ENCODE measurements at places on chromosomes 16 and 17. TPM values are rescaled to one million over a fixed set of nuclear protein-coding genes. Genes with fewer than 3 reads are reported as not detected.

TNP2 gene
- not detected for polyA plus RNA-seq

CLEC19A gene
- not detected for polyA plus RNA-seq

MTSS2 gene
- 231 TPM for polyA plus RNA-seq

PIK3R6 gene
- 0.24 TPM for polyA plus RNA-seq

C17orf50 gene
- polyA plus RNA-seq, result 0.68 TPM

CACNG1 gene
- polyA plus RNA-seq, result 1.1 TPM

FZD2 gene
- 6.1 TPM for polyA plus RNA-seq

KRTAP9-3 gene
- not detected for polyA plus RNA-seq

DNA sequence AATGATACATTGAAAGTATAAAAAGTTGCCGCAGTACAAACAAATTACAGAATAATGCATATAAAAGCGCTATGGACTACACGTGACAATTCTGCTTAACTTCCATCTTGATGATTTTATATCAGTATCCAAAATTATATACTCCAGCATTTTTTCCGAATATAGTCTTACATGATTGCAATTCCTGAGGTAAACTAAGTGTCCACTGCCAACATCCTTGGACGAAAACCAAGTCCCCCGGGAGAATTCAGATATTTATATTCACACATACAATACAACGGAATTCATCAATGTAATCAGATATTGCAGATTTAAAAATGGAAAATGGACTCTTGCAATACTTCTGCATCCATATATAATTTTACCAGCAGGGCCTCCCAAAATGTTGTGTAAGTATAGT, 8.9 kb upstream of the MYH11 start:
- DNase-seq, result no peak

DNA sequence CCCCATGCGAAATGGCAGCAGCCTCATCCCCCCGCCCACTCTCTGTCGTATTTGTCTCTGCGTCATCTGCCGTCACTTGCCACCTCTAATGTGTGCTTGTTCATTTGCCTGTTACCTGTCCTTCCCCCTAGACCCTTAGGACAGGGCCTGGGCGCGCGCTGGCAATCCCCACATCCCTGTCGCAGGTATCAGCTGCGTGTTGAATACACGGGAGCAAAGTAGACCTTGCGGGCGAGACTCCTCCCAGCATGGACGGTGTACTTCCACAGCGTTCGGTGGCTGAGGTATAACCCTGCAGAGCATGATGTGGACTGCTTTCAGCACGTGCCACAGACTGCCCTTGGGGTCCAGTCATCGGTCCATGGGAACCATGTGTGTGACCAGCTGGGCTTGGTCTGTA, 170.1 kb upstream of the CHMP6 start:
- DNase-seq, result no peak

- DNase-seq, result no peak
Measured at GRCh38 chr16:78784771-78785170, 685.3 kb downstream of the WWOX start.

DNA sequence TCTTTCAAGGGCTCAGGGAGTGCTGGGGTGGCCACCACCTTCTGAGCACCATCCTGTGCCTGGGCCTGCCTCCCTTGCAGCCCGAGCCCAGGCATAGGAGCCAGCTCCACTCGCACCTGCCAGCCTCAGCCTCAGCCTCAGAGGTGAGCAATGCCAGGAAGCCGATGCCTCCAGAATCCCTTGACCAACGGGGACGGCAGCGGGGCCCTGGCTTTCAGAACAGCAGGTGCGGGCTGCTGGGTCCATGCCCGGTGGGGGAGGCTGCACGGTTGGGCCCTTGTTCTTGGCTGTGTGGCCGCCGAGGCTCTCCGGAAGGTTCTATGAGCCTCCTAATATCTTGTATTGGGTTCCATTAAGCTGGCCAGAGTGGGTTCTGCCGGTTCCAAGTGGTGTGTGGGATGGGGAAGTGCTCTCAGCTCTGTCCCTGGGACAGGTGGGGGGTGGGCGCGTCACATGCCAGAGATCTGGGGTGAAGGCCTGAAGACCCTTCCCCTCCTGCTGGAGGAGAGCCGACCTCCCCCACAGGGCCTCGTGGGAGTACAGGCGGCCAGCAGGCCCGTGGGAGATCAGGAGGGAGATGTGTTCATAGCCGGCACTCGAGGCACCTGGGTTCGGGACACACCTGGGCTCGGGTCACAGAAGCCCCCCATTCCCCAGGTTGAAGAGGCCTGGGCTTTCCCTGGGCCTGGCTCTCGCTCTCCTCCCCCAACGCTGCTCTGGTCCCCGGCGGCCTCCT, 27.0 kb downstream of the NPTX1 start:
- no peak for DNase-seq

- DNase-seq, result no peak
Measured at GRCh38 chr17:12922120-12922519, 95.7 kb downstream of the ELAC2 start.

GRCh38 chr17:53527473-53527872, 295.3 kb upstream of the KIF2B start:
- DNase-seq, result no peak

DNA sequence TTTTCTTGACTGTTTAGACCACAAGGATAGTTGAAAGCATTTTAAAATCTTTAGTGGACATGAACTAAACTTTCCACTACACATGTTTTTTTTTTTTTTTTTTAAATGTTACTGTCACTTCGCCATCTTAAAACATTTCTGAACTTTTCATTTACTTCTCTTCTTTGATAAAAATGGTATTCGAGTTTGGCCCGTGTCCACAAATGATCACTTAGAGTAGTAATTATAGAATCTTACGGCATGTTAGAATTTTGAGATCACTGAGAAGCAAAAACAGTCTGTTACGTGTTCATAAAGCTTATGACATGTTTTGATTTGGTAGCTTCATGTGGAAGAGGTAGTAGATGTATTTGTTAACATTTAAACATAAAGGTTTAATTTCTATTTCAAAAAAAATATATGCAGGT, 1.1 kb downstream of the NSRP1 start:
- DNase-seq, result no peak

DNA sequence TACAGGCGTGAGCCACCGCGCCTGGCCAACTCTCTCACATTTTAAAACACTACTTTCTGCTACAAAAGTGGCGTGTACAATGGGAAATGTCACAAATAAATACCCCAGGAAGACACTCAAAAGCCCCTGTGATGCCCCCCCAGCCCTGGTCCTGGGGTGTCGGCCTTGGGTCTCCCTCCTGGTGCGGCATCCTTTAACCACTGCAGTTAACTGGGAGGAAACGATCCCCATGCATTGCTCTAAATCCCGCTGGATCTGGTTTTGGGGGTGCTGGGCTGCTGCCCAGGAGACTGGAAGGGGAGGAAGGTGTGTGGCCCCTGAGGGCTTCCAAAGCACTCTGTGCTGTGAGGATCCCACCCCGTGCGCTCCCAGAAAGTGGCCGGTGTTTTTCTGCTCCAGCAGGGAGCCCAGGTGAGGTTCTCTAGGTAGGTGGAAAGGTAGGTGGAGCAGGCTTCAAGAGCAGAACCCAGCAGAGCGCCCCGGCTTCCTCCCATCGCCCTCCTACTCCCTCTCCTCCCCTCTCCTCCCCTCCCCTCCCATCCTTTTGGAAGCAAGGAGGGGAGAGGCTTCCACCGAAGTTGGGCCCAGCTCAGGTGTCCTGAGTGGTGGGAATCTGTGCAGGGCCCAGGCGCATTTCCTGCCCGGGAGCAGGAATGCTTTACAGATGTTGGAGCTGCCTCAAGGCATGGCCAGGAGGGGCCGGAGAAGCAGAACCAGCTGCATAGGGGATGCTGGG, 363.3 kb downstream of the SEC14L1 start:
- DNase-seq, result no peak

GRCh38 chr16:1762196-1762878, 9.0 kb downstream of the NME3 start:
- DNase-seq, result no peak

DNA sequence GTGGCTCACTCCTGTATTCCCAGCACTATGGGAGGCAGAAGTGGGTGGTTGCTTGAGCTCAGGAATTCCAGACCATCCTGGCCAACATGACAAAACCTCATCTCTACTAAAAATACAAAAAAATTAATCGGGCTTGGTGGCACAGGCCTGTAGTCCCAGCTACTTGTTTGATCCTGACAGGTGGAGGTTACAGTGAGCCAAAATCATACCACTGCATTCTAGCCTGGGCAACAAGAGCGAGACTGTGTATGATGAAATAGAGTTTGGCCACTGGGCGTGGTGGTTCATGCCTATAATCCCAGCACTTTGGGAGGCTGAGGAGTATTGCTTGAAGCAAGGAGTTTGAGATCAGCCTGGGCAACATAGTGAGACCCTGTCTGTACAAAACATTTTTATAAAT, 173.3 kb downstream of the TANC2 start:
- no peak for DNase-seq

DNA sequence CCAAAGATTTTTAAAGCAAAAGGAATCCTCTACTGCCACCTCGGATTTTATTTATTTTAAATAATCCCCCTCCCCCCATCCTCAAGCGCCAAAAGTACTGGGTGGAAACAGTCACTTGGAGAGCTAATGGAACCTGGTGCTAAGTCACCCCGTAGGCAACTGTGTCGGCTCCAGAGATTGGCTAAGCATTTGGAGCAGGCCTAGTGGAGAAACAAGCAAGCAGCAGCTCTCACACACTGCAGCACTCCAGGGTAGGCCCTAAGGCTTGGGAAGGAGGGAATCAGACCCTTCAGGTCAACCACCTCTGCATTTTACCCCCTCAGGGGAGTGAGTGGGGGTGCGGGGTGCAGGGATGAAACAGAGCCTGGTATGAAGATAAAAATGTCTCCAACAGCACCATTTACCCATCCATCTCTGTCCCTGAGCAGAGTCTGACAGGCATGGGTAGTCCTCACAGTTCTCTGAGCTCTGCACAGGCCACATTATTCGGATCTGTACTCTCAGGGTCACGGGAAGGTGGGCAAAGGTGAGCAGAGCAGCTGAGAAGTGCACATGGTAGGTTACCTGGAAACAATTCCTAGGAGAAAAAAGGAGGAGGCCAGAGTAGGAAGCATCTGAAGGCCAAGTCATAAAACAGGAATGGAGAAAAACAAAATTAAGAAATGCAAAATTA, 27.2 kb upstream of the STAC2 start:
- DNase-seq, result no peak

DNA sequence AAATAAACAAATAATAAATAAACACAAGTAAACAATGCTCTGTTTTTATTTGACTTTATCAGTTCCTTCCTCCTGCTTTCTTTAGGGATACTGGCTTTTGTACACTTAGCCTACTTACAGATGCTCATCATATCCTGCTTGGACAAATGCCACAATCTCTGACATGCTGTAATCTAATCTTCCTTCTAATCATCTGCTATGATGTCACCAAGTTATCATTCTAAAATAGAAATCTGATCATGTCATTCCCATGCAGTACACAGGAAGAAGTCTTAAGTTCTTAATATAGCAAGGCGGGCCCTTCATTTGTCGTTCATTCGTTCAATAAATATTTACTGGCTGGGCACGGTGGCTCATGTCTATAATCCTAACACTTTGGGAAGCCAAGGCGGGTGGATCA, 9.1 kb upstream of the UBB start:
- DNase-seq, result no peak

DNA sequence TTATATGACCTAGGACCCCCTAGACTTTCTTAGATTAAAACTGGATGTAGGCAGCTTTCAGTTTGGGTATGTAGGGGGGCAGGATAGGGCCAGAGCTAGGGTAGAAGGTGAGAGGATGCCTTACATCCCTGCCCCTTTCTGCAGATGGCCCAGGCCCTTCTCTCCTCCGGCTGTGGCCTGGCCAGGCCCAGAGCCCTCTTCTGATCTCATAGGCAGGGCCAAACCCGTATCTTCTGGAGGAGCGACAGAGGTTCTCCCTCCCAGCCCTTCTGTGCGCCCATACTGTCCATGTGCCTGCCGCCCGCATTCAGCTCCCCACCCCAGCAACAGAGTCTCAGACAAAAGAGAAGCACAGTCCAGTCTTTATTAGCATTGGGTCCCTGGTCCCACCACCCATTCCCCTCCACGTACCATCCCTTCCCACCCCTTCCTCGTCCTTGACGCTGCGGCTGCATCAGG, 2.0 kb upstream of the TSPOAP1 start:
- DNase-seq, result no peak

- no peak for DNase-seq
Measured at GRCh38 chr17:36149296-36149820, 27.1 kb downstream of the TBC1D3B start.

- DNase-seq, result no peak
Measured at GRCh38 chr16:64425381-64425780, 696.5 kb downstream of the CDH11 start.

DNA sequence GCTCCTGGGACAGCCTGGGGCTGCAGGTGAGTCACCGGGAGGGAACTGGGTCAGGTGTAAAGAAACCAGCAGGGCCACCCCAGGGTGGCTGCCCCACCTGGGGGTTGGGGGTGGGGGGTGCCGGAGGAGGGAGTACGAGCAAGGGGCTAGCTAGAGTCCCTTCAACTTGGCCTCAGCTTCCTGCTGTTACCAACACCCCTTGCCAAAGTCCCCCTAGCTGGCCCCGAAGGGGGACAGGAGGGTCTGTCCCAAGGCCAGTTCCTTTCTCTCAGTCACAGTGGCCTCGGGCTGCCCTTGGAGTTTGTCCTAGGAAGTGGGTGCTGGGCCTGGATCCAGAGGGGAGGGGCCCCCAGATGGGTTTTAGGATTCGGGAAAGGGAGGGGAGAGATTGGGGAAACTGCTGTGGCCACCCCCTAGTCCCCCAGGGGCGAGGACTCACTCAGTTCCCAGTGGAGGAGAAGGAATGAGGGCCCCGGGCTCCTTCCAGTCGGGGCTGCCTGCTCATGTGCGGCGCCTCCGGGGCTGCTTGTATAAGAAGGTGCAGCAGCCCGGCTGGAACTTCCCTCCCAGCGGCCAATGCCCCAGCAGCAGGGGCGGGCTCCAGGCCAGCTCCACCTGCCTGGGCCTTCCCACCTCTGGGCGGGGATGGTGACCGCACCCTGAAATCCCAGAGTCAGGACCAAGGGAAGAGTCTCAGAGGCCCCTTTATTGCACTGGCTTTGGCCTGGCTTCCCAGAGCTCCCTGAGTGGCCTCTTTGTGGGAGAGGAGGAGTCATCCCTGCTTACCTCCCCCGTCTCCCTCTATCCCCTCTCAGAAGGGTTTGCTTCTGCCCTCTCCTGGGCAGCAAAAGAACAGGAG, 7.3 kb downstream of the ARHGAP27 start:
- peak; percentile 46 for DNase-seq

- DNase-seq, result no peak
Measured at GRCh38 chr17:34249061-34249460, 6.0 kb upstream of the CCL2 start.
